ENCODE measurements at places on chromosomes 2 and 18.

GRCh38 chr18:77107292-77107691 is 25.3 kb downstream of the MBP start:
- no peak for DNase-seq

- DNase-seq, result peak; percentile 59
These were observed 75.2 kb upstream of the C2orf15 start for GRCh38 chr2:99066075-99066958.

DNA sequence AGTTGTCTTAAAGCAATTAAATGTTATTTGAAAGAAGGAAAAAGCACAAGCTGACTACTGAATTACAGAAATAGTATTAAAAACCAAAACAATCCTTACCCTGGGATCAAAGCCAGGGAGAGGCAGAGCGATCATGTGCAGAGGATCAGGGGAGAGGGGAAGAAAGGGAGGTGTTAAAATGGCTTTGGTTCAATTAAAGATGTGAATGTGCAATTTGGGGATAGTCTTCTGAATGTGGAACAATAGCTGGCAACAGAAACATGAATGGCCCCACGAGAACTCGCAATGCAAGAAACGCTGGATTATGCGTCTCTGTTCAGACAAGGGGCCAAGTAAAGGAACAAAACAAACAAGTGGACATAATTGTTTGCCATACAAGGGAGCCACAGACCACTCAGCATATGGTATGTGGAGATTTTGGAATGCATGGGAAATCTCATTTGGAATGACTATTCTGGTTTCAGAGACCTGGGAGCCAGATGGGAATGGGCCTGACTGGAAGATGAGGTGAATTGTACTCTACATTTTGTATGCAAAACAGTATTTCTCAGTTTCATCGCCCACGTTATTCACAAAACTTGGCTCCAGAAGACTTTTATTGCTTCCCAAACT is 155.4 kb downstream of the SLC4A3 start:
- DNase-seq, result no peak

- DNase-seq, result no peak
These were observed 231.4 kb downstream of the LRRTM1 start for GRCh38 chr2:80073134-80073561.

DNA sequence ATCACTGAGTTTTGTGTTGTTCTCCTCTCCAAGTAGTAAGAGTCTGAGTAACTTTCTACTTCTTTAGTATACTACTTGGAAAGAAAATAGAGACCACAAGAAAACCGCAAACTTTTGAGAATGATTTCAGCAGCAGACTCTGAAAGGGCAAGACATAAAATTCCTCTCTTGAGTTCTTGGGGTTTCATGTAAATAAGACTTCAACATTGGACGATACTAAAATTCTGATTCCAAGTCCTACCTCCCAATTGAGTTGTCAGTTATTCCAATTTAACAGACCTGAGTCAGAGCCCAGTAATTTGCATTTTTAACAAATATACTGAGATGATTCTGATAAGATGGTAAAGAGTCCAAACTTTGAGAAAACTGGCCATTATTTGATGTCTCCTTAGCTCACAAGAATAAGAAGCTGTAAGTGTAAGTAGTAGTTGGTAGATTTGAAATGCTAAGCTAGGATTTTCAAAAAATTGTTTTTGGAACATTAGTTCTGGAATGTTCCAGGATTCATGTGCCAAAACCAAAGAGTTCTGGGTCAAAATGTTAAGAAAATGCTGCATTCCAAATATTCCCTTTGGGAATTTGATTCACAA is 261.6 kb upstream of the SPOPL start:
- no peak for DNase-seq

DNA sequence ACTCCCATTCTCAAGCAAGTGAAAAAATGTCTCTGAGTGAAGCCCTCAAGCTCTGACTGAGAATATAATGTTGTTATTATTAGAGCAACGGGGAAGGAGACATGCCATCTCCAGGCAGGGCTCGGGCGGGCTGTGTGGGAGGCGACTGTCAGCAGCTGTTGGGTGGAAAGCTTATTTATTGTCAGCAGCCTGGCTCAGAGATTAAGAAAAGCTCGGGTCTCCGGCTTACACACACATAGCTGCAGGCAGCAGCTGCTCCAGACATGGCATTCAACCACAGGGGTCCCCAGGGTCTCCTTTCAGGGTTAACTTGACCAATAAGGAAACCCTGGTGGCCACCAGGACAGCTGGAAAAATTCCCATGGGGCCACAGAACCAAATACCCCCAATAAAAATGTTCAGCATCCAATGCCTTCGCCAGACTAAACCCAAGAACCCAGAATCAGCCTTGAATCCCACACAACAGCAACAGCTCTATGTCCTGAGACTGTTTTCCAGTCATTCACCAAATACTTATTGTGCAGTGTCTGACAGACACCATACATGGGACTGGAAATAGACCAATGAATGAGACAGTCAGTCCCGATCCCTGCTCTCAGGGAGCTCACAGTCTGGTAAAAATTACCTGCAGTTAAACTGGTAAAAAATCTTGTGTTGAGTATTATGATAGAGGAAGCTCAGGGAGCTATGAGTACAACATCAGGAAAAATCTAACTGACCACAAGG is 70.5 kb upstream of the RTN4 start:
- no peak for DNase-seq

- no peak for DNase-seq
These were observed 193.8 kb downstream of the ANKRD30B start for GRCh38 chr18:14941792-14942191.

DNA sequence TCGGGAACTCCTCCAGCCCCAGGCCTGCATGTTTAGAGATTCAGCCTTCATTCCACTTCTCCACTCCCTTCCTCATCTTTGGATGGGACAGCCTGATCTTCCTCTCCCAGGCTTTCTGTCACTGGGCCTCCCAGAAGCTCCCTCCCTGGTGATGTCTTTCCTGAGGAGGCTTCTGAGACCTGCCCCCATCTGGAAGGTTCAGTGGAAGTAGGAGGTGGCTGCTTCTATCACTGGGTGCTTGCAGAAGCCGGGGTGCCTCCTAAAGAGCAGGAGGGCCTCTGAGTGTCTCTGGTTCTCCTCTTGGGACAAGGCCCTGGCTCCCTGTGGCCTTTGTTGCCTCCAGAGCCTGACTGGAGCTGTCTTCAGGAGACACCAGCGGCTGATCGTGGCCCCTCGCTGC is 108.7 kb downstream of the CELF4 start:
- no peak for DNase-seq

GRCh38 chr2:62578803-62579640 is 73.0 kb upstream of the TMEM17 start:
- no peak for DNase-seq

DNA sequence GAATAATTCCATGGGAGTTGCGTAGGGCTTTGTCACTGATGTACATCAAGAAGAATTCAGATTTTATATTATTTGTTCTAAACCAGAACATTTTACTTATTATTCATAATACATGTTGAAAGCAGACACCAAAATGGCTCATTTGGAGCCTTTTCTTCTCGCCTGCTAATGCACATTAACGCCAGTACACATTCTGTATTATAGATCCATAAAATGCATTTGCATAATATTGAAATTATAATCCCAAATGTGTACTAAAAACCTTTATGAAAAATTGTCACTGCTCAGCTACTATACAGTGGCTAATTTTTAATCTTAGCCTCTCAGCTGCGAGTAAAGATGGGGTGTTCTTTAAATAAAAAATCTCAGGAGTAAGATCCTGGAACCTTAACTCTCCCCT is 452.2 kb upstream of the HNRNPA3 start:
- DNase-seq, result no peak

- DNase-seq, result no peak
These were observed 31.8 kb downstream of the KLF7 start for GRCh38 chr2:207133820-207134519.

- DNase-seq, result no peak
These were observed 18.6 kb downstream of the MBOAT2 start for GRCh38 chr2:8984855-8985254.

DNA sequence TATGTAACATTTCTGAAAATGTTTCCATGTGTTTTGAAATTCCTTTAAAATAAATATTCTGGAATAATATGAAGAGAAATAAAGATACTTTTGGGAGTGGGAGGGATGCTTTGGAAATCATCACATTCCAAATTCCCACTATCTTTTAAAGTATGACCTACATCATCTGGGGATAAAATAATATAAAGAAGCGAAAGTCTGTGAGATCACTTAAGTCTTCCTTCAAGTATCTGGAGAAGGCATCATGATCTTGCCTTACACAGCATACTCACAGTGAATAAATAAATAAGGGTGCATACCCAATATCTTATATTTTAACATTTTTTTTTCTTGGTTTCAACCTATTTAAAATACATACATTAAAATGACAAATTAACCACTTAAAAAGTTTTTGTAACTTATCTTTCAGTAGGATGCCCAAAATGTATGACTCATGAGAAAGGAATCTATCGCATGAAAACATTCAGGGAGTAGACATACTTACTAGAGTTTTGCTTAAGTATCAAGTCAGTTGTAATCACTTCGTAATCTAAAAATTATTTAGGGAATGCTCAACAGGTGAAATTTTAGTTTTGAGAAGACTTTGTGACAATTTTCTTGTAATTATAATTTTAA is 248.3 kb upstream of the COL3A1 start:
- DNase-seq, result no peak

GRCh38 chr2:235911633-235912233 is 256.5 kb downstream of the GBX2 start:
- DNase-seq, result no peak

DNA sequence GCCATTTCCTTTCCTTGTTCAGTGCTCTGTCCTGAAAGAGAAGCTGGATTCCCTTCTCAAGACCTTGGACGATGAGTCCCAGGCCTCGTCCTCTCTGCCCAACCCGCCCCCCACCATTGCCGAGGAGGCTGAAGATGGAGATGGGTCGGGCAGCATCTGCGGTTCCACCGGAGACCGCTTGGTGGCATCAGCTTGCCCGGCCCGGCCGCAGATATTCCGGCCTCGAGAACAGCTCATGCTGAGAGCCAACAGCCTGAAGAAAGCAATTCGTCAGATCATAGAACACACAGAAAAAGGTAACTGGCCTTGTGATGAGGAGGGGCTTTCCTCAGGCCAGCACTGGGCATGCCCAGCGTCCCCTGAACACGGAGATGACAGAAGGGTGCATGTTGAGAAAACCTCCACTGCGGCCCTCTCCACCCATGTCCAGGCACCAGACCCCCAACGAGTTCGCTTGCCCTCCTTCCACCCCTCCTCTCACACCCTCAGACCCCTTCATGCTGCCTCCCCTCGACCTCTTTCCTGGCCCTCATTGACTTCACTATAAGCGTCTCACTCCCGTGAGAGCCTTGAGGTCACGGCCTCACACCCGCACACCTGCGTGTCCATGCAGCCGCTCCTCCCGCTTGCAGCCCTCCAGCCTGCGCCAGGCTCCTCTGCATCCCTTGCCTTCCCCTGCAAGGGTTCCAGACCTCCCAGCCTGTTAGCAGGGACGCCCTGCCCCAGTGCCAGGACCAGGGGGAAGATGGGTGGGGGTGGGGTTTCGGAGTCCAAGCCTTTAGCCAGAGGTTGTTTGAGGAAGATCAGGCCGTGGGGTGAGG is 95.0 kb downstream of the DGKD start:
- DNase-seq, result no peak

GRCh38 chr2:44970846-44971450 is 29.4 kb downstream of the SIX3 start:
- DNase-seq, result no peak

DNA sequence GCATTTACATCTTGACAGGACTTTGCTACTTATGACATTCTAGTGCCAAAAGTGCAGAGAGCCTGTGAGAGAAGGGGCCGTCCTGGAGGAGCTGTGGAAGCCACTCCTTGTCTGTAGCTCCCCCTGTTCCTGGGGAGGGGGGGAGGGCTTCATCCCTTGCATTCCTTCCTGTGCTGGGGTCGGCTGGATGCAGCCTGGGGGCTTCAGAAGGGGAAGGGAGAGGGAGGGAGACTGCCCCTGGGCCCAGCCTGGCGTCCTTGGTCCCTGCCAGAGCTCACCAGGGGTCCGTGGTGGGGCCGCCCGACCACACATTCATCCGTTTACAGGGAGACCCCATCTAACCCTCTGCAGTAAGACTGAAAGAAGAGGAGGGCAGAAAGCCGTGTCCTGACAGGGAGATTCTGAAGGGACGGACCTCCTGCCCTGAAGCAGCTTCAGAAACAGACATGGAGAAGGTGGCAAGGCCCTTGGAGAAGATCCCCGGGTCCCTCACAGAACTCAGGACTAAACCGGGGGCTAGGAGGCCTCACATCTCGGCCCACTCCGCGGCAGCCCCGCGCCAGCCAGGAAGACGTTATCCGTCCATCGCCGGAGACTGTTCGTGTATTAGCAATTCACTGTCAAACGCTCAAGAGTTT is 258.3 kb upstream of the SALL3 start:
- DNase-seq, result no peak

DNA sequence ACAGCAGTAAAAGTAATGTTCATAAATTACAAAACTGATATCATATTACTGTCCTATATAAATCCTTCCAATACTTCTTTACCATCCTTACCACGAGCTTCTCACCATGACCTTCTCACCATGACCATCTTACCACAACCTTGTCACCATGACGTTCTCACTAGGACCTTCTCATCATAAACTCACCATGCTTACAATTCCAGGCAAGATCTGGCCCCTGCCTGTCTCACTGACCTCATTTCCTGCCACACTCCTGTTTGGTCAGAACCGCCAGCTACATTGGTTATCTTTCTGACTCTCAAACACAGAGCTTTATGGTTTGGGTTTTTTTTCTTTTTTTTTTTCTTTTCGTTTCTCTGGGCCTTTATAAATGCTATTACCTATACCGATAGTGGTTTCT is 827.6 kb downstream of the RNF144A start:
- DNase-seq, result peak; percentile 26

GRCh38 chr2:184336688-184337087 is 261.6 kb upstream of the ZNF804A start:
- no peak for DNase-seq

DNA sequence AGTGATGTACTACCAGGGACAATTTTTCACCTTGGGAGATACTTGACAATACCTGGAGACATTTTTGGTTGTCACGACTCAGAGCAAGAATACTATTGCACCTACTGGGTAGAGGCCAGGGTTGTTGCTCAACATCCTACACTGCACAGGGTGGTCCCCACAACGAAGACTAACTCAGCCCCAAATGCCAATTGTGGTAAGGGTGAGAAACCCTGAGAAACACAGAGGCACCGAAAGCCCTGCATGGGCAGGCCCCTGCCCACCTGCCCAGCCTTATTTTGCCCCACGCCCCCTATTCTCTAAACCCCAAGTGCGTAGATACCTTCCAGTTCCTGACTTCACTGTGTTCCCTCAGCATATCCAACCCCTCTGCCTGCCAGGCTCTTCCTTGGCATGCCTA is 163.1 kb upstream of the PKDCC start:
- DNase-seq, result no peak
